ENCODE measurements at places on chromosomes 1 and 21. TPM values are rescaled to one million over a fixed set of nuclear protein-coding genes. Genes with fewer than 3 reads are reported as not detected.

The CTSE gene
- not detected for total RNA-seq

The TXNDC12 gene
- 21.9 TPM for total RNA-seq

The MMP23B gene
- total RNA-seq, result 1.2 TPM

The DCDC2B gene
- total RNA-seq, result not detected

The SLC9C2 gene
- not detected for total RNA-seq

The CFAP57 gene
- 0.11 TPM for total RNA-seq

The TINAGL1 gene
- total RNA-seq, result not detected

GRCh38 chr1:218374401-218375353 lies 29.5 kb downstream of the TGFB2 start:
- no peak for DNase-seq

DNA sequence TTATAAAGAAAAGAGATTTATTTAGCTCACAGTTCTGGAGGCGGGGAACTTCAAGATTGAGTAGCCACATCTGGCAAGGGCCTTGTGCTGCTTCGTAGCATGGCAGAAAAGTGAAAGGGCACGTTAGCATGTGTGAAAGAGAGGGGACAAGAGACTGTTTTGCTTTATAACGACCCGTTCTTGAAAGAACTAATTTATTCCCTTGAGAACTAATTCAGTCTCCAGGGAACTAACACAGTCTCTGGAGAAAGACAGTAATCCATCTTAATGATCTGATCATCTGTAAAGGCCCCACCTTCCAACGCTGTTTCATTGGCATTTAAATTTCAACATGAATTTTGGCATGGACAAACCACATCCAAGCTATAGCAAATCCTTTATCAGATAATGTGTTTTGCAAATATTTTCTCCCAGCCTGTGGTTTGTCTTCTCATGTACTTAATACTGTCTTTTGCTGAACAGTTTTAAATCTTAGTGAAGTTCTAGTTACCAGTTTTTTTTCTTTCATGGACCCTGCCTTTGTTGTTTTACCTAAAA lies 26.1 kb downstream of the MTR start:
- DNase-seq, result no peak

- DNase-seq, result no peak
Measured at GRCh38 chr1:170085091-170085490, 10.6 kb upstream of the KIFAP3 start.

DNA sequence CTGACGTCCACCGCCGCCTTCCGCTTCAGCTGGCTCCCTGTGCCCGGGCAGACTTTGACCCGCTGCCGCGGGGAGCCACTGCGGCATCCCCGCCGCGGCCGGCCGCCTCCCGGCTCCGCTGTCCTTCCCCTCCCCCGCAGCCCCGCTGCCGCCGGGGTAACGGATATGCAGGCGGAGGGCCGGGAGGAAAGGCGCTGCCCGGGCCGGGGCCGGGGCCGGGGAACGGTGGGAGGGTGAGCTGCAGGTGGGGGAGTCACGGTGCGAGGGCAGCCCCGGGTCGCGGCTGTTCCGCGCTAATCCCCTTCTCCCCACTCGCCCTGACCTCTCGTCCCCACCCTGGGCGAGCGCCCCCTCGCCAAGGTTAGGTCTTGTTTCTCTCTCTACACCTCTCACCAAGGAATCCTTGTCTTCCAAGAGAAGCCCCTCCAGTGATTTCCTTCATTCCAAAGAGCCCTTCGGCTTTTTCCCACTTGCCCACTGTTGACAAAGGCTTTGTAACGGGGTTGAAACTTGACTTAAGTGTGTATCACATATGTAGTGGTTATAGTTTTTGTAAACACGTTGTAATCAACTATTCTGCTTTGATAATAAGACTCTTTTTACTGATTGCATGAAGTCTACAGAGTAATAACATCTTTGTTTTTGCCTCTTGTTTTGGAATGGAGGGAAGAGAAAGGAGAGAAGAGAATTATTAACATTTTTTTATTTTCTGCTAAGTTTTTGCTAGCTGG lies 669 bp downstream of the XPR1 start:
- DNase-seq, result peak; percentile 77
